ENCODE measurements at places on chromosomes 5 and 9.
A peak's percentile ranks its signal among the peaks of the same experiment; 100 is the strongest.

DNA sequence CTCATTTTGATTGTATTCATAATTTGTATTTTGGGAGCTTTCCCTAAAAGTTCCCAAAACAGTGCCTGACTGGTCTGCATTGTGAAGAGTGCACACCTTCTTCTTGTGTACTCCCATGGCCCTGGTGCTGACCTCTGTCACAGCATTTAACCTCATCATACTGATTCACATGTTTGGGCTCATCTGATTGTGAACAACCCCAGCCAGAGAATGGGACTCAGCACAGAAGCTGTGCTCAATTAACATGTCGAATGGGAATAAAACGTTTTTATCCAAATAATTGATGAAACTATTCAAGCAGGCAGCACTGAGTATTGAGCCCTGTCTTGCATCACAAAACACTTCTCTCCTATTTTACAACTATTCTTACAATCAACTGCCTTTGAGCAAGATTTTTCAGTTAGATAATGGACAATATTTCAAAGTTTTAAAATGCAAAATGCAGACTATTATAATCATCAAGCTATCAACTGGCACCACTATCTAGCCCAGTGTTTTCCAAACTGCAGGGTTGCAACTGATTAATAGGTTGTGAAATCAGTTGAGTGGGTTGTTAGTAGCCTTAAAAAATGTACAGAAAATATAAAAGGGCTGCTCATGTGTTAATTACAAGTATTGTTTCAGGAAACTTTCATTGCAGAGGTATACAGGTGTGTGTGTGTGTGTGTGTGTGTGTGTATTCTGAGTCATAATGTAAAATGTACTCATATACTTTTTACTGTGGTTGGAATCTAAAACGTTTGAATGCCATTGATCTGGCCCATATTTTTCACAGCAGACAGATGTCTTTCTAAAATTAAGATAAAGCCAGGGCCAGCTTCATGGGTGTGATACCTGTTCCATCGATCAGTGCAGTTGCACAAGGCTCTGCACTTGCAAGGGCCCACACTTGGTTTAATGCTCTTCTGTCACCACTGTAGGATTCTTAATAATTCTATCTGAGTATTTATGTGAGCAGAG is 190.5 kb downstream of the PIK3R1 start:
- no peak for DNase-seq

DNA sequence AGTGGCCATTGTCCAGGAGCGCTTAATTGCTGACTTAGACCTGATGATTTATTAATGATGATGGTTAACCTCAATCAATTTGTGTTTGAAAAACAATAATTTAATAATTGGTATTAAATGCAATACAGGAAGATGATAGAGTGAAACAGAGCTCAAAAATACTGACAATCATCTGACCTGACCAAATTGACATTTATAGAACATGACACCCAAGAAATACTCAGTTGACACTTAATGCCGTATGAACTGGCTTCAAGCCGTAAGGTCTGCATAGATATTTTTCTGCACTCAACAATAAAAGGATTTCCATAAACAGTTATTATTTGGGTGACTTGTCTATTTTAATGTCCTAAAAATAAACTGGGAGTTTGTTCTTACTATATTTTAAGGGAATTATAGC is 159.2 kb downstream of the TRIO start:
- no peak for DNase-seq

- peak; percentile 42 for DNase-seq
Observed at GRCh38 chr5:115816226-115817081, at the start of gene CDO1. CDO1 (minus strand) TSS chr5:115816659; CDS start chr5:115816397, 262 bp downstream.

DNA sequence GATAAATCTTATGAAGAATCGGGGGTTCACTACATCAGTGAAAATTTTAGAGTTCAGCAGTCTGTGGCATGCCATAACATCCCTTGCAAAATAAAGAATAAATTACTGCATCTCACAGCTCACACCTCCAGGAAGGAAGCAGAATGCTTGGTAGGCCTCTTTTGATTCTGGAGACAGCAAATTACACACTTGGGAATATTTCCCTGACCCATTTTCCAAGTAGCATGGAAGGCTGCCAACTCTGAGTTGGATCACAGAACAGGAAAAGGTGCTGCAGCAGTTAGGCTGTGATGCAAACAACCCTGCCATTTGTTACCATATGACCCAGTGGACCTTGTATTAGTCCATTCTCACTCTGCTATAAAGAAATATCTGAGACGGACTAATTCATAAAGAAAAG is 293.5 kb downstream of the ASTN2 start:
- DNase-seq, result no peak

GRCh38 chr9:101970609-101971008 is 232.2 kb upstream of the GRIN3A start:
- no peak for DNase-seq
